ENCODE measurements at places on chromosomes 5 and 9. TPM values are rescaled to one million over a fixed set of nuclear protein-coding genes. Genes with fewer than 3 reads are reported as not detected.

The SLCO6A1 gene
- not detected for total RNA-seq

DNA sequence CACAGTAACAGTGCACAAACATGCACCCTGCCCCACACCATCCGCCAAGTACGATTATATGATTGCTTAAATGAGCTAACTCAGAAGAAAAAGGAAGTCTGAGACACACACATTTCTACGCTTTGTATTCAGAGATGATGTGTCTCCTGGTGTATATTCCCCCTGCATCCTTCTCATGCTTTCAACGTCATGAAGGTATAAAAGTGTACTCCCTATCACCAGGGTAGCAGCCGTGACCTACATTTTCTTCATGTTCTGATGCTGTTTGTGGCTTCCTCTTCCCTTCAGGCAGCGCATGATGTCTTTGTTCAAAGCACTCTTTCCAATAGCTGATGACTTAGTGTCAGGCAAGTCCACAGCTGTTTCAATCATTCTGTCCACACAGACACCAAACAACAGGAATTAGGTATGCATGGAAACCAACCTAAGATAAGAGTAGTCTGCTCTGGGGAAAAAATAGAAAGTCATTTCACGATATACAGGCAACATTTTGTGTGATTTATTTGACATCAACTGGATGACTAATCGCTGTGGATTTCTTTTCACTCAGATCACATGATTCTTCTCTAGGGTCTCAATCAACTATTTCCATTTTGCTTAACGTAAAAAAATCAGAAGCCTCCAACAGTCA, 269.4 kb upstream of the PTGER4 start:
- DNase-seq = no peak

- no peak for DNase-seq
Measured at GRCh38 chr5:40634154-40634553, 45.6 kb upstream of the PTGER4 start.

DNA sequence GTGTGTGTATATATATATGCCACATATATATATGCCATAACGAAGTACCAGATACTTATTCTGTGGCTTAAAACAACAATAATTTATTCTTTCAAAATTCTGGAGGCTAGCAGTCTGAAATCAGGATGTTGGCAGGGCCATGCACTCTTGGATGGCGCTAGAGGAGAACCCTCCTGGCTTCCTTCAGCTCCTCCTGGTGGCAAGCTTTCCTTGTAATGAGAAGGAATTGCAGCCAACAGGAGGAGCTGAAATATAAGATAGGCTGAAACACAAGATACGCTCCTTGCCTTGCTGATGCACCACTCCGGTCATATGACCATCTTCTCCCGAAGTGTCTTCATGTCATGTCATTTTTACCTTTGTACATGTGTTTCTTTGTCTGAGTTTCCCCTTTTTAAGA, 368.1 kb upstream of the CTNND2 start:
- no peak for DNase-seq

- DNase-seq = no peak
Measured at GRCh38 chr5:8561224-8561840, 692.4 kb downstream of the MTRR start.

DNA sequence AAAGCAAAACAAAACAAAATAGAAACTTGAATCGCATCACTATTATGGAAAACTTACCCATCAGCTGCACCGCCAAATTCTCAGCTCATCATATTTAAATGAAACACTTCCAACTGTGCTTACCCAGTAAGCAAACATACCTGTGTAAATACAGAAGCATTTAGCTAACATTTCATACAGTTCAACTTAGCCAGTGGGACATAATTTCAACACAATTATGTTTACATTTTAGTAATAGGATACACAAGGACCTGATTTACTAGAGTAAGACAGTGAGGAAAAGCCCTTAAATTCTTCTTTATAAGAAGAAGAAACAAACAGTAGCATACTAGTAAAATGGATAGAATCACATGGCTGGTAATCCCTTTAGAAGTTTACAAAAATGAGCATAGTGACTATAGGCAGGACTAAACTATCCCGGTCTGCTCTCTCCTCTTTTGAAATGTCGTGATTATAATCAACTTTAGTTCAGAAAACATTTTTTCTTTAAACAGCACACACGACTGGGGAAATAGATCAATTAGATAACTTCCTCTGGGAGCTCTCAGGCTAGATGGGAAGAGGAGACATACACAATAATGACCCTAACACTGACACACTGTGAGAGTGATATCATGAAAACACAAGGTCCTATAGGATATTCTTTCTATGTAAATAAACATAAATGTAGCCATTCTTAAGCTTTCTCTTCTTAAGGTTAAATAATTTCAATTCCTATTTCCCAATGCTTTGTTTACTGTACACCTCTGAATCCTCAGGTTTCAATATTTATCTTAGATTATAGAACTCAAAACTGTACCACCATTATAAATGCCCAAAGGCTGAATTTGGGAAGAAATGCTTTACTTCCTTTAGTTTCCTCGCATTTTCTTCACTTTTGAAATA, 15.9 kb upstream of the CDC20B start:
- no peak for DNase-seq
